ENCODE measurements at places on chromosomes 1 and 21.
A peak's percentile ranks its signal among the peaks of the same experiment; 100 is the strongest.

DNA sequence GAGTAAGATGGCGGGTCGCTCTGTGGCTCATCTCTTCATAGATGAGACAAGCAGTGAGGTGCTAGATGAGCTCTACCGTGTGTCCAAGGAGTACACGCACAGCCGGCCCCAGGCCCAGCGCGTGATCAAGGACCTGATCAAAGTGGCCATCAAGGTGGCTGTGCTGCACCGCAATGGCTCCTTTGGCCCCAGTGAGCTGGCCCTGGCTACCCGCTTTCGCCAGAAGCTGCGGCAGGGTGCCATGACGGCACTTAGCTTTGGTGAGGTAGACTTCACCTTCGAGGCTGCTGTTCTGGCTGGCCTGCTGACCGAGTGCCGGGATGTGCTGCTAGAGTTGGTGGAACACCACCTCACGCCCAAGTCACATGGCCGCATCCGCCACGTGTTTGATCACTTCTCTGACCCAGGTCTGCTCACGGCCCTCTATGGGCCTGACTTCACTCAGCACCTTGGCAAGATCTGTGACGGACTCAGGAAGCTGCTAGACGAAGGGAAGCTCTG is 2.4 kb downstream of the TNFAIP8L2 start:
- no peak for DNase-seq

- no peak for DNase-seq
Observed at GRCh38 chr1:201085902-201086735, 26.1 kb downstream of the CACNA1S start.

- DNase-seq = no peak
Observed at GRCh38 chr1:56132520-56132919, 446.8 kb downstream of the PLPP3 start.

- no peak for DNase-seq
Observed at GRCh38 chr1:92424381-92424780, 62.3 kb downstream of the GFI1 start.

DNA sequence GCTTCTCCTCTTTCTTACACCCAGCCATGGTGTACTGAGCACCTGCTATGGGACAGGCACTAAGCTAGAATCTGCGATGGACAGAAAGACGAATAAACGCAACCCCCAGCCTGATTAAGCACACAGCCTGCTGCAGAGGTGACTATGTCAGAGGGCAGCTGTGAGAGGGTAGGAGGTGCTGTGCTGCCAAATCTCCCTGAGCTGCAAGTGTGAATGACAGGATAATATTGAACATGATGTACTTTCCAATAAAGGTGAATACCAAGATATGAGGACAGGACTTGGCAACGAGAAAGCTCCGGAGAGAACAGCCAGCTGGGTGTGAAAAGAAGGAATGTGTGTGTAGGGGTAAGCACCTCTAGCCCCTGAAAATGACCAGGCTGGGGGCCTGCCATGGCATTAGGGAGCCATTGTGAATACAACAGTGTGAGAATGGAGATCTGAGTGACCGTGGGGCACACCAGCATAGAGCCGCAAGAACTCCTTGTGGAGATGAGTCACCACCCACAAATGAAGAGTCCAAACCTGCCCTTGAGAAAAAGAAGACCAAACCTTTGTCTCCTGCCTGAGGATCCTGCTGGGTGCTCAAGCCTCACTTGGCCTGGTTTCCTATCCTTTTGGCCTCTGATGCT is 83.0 kb upstream of the ATF3 start:
- DNase-seq = no peak

- no peak for DNase-seq
Observed at GRCh38 chr1:59025201-59025600, 241.4 kb upstream of the JUN start.

- no peak for DNase-seq
Observed at GRCh38 chr1:171055966-171056643, 34.6 kb upstream of the FMO3 start.

- DNase-seq = peak; percentile 15
Observed at GRCh38 chr1:43979528-43980254, 681 bp downstream of the B4GALT2 start.
